ENCODE measurements at places on chromosomes 7 and 10. TPM values are rescaled to one million over a fixed set of nuclear protein-coding genes. Genes with fewer than 3 reads are reported as not detected.

The ZNF488 gene
- 11.8 TPM for total RNA-seq

The HOXA4 gene
- total RNA-seq, result 0.39 TPM

The HOXA3 gene
- total RNA-seq, result 30.2 TPM

The PON1 gene
- total RNA-seq, result not detected

The GSTK1 gene
- total RNA-seq, result 100 TPM

The CH25H gene
- 0.10 TPM for total RNA-seq

The FBXL13 gene
- 2.5 TPM for total RNA-seq

The FAM241B gene
- total RNA-seq, result 29.1 TPM

The SFTPA1 gene
- 3.8 TPM for total RNA-seq

The GLI3 gene
- total RNA-seq, result 3.7 TPM
